ENCODE measurements at places on chromosomes 3 and 15.

GRCh38 chr3:62183969-62184368, 189.4 kb downstream of the FEZF2 start:
- DNase-seq: no peak

- no peak for DNase-seq
These were observed 168.2 kb downstream of the KLF13 start for GRCh38 chr15:31494786-31495185.

- no peak for DNase-seq
These were observed 283.9 kb downstream of the MECOM start for GRCh38 chr3:169379496-169380090.

GRCh38 chr3:55608301-55608937, 121.3 kb upstream of the WNT5A start:
- DNase-seq: no peak

- DNase-seq: no peak
These were observed 17.1 kb downstream of the MCF2L2 start for GRCh38 chr3:183411216-183411922.

- DNase-seq: no peak
These were observed 27.6 kb downstream of the FBXW12 start for GRCh38 chr3:48399387-48400172.

DNA sequence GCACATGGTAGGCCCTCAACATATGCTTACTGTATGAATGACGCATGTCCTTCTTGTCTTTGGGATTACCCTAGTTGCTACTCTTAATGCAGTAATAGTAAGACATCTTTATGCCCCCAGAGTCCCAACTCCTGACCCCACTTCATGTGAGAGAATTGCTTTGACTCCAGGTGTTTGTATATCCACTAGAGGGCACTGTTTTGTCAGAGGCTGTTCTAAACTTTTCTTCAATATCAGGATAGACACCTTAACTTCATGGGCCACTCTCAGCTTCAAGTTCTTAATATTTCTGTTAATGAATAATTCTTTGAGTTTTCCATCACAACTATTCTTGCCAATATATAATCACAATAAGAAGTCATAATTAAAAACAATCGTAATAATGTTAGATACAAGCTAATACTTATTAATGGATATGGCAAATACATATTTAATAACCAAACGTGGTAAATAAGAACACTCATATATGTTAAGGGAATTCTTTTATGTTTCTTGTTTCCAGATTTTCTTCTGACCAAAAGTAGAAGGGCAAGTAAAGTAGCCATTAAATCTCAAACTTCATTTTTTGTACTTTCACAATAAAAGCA, 337.2 kb upstream of the DNAJC19 start:
- DNase-seq: no peak

GRCh38 chr3:68287101-68287500, 632.7 kb upstream of the SUCLG2 start:
- DNase-seq: no peak

All from activated T-helper 1 cell treated with anti-CD3 and anti-CD28 coated beads, Interleukin-12 subunit alpha, Interleukin-12 subunit beta, Interleukin-2, Interleukin-4 antibody, amounts not matched to agents 30 ng/mL and 10 ng/mL and 1 ng/mL, durations not matched to agents 14 hours and 24 hours and 36 hours (primary cell).